Stimulated activated CD4-positive, alpha-beta T cell treated with anti-CD3 and anti-CD28 coated beads, TNF-alpha, amount 100 ng/mL, for 4 hours (primary cell): ENCODE measurements at places on chromosomes 12 and 14.

GRCh38 chr14:44154446-44154845 is 352.6 kb downstream of the FSCB start:
- no peak for DNase-seq

GRCh38 chr14:33259764-33260163 is 321.1 kb downstream of the NPAS3 start:
- no peak for DNase-seq

DNA sequence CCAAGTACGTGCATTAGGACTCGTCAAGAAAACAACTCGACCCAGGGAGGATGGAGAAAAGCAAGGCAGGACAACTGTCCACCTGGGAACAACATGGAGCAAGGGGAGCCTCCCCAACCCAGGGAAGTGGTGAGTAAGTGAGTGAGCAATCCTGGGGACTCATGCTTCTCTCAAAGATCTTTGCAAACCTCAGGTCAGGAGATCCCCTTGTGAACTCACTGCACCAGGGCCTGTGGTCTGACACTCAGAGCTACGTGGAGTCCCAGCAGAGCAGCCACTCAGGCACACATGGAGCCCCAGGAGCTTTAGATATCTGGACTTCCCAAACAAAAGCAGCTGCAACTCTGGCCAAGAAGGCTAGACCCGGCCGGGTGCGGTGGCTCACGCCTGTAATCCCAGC is 12.2 kb upstream of the OR5AU1 start:
- DNase-seq, result no peak

DNA sequence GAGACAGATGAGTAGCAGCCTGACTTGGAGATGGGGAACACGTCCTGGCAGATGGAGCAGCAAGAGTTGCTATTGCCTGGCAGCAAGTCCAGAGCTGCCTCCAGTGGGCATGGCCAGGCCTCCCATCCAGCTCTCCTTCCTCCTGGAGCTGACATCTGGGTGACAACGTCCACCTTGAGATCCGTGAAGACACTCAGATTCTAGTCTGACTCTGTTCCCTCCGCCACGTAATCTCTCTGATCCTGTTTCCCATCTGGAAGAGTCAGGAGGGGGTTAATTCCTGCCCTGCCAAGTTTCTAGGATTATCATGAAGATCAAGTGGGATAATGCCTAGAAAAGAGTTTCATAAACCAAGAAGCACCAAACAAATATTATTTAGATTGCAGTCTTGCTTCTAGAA is 65.3 kb upstream of the FAM181A start:
- no peak for DNase-seq

GRCh38 chr12:84166812-84167211 is 745.8 kb downstream of the SLC6A15 start:
- no peak for DNase-seq

DNA sequence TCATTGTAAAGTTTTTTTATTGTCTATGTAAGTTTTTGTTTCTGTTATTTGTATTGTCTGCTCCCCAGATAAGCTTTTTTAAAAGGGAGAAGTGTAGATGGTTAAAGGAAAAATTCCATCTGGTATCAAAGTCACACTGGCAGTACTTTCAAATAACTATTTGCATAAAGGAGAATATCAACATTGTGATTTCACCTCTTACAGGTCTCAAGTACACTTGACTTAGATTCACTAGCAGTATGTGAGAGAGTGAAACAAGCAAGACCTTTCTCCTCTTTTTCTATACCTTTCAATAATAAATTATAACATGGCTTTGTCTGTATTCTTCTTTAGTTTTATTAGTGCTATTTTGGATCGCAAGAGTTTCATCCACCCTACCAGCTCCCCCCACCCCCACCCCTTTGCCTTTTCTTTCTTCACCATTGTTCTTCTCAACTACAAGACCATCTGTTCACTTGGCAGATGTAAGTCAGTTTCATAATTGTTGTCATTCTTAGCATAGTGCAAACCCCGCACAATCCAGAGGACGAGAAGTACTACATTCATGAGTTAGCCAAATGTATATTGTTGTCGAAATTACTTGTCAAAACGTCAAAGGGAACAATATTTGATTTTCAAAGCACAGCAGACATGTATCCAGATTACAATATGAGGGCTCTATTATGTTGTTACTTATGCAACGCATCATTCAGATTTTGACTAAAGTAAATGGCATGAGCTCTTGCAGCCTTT is 602.7 kb upstream of the FLRT2 start:
- DNase-seq, result no peak

DNA sequence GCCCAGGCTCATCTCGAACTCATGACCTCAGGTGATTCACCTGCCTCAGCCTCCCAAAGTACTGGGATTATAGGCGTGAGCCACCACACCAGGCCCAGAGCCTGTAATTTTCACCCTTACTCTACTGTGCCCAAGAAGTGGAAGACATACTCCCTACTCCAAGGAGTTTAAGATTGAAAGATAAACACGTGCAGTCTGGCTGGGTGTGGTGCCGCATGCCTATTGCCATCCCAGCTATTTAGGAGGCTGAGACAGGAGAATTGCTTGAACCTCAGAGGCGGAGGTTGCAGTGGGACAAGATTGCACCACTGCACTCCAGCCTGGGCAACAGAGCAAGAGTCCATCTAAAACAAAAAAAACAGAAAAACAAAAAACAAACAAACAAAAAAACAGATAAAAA is 90.0 kb downstream of the NINJ2 start:
- DNase-seq, result no peak

DNA sequence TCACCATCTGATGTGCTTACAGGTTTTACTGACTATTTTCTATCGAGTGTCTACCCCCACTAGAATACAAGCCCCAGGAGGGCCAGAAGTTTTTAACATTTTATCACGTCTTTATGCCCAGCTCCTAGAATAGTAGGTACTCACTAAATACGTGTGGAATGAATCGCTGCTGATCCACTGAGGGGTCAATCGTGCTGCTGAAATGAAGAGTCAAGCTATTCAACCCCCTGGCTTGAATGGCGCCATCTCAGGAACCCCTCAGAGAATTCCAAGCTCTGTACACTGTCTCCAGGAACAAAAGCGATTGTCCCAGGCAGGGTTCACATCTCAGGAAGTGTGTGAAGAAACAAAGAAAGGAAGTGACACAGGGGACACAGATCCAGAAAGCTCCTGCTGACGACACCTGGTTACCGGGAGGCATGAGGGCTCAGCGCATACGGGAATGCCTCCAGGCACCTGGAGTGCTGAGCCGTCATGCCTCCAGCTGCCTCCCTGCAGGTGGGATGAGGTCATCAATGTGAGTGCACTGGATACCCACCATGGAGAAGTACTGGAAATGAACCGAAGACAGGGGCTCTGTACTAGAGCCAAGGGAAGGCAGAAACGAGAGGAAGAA is 45.6 kb downstream of the PITPNM2 start:
- no peak for DNase-seq
